Muscle of leg (tissue), 16 donors: ENCODE measurements at places on chromosomes 2 and 18. TPM values are rescaled to one million over a fixed set of nuclear protein-coding genes. Genes with fewer than 3 reads are reported as not detected.

The DNAH6 gene
- polyA plus RNA-seq: 0.28 TPM

DNA sequence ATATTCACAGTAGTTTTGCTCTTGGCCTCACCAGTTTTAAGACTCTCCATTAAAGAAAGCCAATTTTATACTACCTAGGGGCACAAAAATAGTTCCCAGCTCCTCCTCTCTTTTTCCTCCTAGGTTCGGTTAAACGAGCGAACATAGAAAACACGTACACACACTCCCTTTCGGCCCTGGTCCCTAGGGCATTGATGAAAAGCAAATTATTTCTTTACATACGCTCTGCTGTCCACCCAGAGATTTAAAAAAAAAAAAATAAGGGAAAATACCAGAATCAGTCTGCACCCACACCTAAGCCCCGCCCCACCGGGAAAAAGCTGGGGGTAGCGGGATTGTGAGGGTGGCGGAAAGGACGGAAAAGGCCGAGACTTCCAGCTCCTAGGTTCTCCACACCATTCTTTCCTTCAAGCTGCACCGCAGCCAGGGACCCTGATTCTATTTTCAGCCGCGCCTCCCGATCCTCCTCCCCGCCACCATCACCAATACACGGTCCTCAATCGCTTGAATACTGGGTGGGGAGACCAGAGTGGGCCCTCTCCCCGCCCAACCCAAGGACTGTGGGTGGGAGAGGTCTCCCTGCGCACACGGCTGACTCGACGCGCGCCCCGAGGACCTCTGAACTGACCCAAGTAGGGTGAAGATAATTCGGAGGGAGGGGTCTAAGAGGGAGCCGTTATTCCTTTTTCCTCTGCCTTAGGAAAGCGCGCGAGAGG, 769 bp downstream of the ATF2 start:
- peak overlapping the region; percentile 99 for H3K4me3 ChIP-seq
- H3K27ac ChIP-seq: peak overlapping the region; percentile 99
- no peaks in the 10 kb centered on the region for H3K36me3 ChIP-seq
- no peaks in the 10 kb centered on the region for H3K4me1 ChIP-seq

GRCh38 chr2:12688091-12688490, 28.6 kb upstream of the TRIB2 start:
- no peak overlapping the region for H3K4me3 ChIP-seq
- DNase-seq: no peak
- no peaks in the 10 kb centered on the region for H3K36me3 ChIP-seq

DNA sequence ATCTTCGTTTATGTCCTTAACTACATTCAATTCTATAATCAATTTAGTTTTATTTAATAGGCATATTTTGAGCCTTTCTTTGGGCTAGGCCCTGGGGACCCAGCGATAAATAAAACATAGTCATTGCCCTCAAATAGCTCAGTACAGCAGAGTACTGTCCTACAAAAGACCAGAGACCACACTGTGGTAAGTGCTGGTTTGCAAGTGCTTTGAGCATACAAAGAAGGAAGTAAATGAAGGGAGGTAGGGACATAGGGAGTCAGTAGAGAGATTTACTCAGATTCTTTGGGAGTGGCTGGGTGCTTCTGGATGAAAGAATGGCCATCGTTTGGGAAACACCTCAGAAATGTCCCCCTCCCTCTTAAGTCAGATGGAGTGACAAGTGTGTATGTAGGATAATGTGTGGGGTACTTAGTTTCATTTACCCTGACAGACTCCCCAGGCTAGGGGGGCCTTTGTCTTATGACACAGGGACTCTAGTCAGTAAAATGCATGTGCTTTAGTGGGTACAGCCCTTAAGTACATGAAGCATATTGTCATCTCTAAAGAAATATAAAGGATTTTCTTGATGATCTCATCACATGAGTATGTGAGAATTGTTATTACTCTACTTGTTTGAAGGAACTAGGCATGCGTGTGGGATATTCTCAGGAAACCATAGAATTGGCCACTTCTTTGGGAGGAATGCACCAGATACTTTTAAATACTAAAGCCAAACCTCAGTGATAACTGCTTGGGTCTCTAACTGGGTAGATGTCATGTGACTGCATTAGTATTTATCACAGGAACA, 35.1 kb downstream of the MAPRE2 start:
- no peaks in the 10 kb centered on the region for H3K36me3 ChIP-seq
- H3K27ac ChIP-seq: no peak overlapping the region
- H3K4me1 ChIP-seq: no peaks in the 10 kb centered on the region
- DNase-seq: peak; percentile 12
- H3K27me3 ChIP-seq: no peaks in the 10 kb centered on the region
- H3K4me3 ChIP-seq: no peak overlapping the region

The GEN1 gene
- polyA plus RNA-seq: 9.2 TPM

DNA sequence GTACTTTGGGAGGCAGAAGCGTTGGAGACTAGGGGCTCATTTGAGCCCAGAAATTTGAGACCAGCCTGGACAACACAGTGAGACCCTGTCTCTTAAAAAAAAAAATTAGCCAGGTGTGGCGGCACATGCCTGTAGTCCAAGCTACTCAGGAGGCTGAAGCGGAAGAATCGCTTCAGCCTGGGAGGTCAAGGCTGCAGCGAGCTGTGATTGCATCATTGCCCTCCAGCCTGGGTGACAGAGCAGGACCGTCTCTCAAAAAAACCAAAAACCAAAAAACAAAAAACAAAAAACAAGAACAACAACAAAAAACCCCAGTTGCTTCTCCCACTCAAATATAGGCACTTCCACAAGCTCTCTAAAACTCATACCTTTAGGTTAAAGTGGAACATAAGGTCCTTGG, 27.4 kb upstream of the ADCYAP1 start:
- no peaks in the 10 kb centered on the region for H3K4me1 ChIP-seq
- H3K4me3 ChIP-seq: no peak overlapping the region
- no peaks in the 10 kb centered on the region for H3K36me3 ChIP-seq
- H3K27ac ChIP-seq: no peak overlapping the region

DNA sequence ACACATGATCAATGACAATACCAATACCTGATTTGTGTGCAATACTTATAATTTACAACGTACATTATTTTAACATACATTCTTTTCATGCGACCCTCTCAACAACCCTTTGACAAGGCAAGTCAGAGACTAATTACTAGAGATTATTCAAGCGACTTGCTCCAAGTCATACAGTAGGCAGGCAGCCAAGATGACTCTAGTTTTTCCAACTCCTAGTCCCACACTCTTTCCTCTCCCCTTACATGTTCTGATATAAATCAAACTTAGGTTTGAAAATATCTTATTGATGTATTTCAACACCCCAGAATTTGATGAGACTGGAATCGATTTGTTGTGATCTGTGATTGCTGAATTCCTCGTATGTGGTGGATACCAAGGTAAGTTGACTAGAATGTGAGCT, 8.0 kb upstream of the CYP27C1 start:
- H3K27me3 ChIP-seq: peaks cover 15% of the 10 kb centered on the region
- H3K4me3 ChIP-seq: no peak overlapping the region

The GPBAR1 gene
- 2.6 TPM for polyA plus RNA-seq

DNA sequence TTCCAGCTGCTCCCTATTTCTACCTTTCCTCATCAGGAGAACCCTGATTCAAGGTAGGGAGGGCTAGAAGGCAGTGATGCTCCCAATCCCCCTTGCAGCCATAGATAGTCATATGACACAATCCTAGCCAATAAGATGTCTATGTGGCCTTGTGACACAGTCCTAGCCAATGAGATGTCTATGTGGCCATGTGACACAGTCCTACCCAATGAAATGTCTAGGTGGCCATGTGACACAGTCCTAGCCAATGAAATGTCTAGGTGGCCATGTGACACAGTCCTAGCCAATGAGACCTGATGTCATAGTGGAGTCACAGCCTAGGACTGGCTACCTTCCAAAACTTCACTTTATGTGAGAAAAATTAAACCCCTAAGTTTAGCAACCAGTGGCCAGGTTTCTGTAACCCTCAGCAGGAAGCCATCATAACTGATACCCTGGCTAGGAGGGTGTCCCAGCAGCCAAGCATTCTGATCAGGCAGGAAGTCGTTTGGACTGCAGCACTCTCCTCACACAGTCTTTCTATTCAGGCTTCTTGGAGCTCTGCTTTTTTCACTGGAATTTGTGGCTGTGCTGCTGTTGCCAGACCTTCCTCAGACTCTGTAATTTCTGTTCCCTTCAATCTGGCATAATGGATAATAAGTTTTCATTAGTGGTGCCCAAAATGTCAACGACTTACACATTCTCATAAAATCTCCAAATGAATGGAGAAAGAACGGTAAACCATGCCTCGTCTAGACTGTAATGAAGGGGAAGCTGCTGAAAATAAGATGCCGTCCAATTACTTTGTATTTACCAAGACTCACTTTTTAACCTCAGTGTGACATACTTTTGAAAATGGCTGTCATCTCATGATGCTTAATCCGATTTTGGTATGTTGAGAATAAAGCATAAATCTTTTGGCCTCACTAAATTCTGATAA, 165.0 kb upstream of the NCKAP5 start:
- H3K27ac ChIP-seq: no peak overlapping the region
- H3K36me3 ChIP-seq: no peaks in the 10 kb centered on the region
- H3K27me3 ChIP-seq: no peaks in the 10 kb centered on the region
- DNase-seq: peak; percentile 41
- H3K4me1 ChIP-seq: peaks cover 11% of the 10 kb centered on the region

The PNKD gene
- polyA plus RNA-seq: 54.1 TPM

- H3K27ac ChIP-seq: no peak overlapping the region
- H3K4me1 ChIP-seq: no peaks in the 10 kb centered on the region
- no peaks in the 10 kb centered on the region for H3K36me3 ChIP-seq
- DNase-seq: no peak
These were observed 7.4 kb downstream of the ARHGEF4 start for GRCh38 chr2:130844161-130844560.

- H3K27ac ChIP-seq: no peak overlapping the region
- H3K4me3 ChIP-seq: no peak overlapping the region
- peak; percentile 73 for DNase-seq
- H3K36me3 ChIP-seq: no peaks in the 10 kb centered on the region
- H3K4me1 ChIP-seq: no peaks in the 10 kb centered on the region
- H3K27me3 ChIP-seq: no peaks in the 10 kb centered on the region
These were observed 149.2 kb upstream of the NFATC1 start for GRCh38 chr18:79246309-79247108.

DNA sequence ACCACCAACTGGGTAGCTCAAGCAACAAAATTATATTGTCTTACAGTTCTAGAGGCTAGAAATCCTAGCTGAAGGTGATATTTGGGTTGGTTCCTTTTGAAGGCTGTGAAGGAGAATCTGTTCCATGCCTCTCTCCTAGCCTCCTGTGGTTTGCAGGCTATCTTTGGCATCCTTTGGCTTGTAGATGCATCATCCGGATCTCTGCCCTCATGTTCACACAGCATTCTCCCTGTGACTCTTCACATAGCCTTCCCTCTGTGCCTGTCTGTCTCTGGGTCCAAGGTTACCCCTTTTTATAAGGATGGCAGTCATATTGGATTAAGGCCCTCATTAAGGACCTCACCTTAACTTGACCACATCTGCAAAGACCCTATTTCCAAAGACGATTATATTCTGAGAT, 78.6 kb upstream of the MAP3K20 start:
- no peak for DNase-seq
- H3K27ac ChIP-seq: no peak overlapping the region
- no peak overlapping the region for H3K4me3 ChIP-seq
- no peaks in the 10 kb centered on the region for H3K27me3 ChIP-seq
- H3K4me1 ChIP-seq: no peaks in the 10 kb centered on the region
- H3K36me3 ChIP-seq: no peaks in the 10 kb centered on the region

- H3K4me3 ChIP-seq: no peak overlapping the region
- no peak overlapping the region for H3K27ac ChIP-seq
- H3K4me1 ChIP-seq: no peaks in the 10 kb centered on the region
- H3K27me3 ChIP-seq: no peaks in the 10 kb centered on the region
These were observed 1280.5 kb upstream of the CDH2 start for GRCh38 chr18:29457316-29457889.

GRCh38 chr2:23824777-23825212, 102.1 kb downstream of the ATAD2B start:
- peaks cover 12% of the 10 kb centered on the region for H3K36me3 ChIP-seq
- no peaks in the 10 kb centered on the region for H3K27me3 ChIP-seq
- no peak overlapping the region for H3K27ac ChIP-seq
- peak; percentile 69 for DNase-seq
- H3K4me1 ChIP-seq: no peaks in the 10 kb centered on the region
- H3K4me3 ChIP-seq: no peak overlapping the region

The PCARE gene
- 0.22 TPM for polyA plus RNA-seq

DNA sequence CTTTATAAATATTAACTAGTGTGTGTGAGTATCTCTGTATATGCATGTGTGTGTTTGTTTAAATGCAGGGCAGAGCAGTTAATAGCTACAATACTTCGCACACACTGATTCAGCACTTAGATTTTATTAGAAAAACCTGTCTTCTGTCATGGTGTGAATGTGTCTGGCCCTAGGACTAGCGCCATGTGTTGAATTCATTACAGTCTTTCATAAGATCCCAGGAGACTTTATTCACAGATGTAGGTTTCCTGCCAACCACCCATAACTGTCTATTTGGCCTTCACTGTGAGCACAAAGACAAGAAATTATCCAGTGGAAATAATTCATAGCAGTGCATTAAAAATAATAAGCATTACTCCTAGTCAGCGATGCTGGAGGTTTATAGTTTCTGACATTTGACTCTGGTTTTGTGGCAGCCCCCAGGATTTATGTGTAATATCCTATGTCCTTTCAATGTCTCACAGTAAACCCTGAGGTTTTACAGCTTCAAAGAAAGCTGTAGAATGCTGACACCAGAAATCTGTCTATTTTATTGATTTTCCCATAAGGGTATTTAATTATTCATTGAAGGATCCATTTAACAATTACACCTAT, 93.9 kb downstream of the ZNF804A start:
- H3K4me3 ChIP-seq: no peak overlapping the region
- H3K27me3 ChIP-seq: no peaks in the 10 kb centered on the region
- peak; percentile 72 for DNase-seq
- no peaks in the 10 kb centered on the region for H3K4me1 ChIP-seq
- H3K27ac ChIP-seq: no peak overlapping the region
- no peaks in the 10 kb centered on the region for H3K36me3 ChIP-seq

The ACTG2 gene
- polyA plus RNA-seq: 5.2 TPM

DNA sequence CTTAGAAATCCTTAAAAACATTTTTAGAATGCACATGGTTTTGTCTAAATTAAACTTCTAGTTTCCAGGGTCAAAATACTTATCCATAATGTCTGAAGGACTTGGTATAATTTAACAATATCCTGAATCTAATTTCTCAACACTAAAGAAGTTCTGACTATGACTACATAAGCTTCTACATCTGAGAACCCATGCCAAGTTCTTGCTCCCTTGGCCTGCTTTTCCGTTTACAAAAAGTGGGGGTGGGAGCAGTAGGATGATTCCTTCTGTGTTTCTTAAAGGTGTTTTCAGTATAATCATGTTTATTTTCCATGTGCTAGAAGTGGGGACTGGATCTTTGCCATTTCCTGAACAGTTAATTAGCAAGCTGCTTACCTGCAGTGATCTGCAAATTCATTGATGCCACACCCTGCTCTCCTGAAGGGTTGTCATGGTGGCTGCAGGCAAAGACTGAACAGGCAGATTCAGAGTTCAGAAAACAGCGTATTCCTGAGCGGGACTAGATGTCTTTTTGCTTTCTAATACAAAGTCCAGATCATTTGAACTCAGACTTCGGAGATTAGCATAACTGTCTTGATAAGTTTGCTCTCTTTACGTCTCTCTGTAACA, 36.2 kb downstream of the ADNP2 start:
- H3K4me3 ChIP-seq: no peak overlapping the region
- DNase-seq: no peak
- peaks cover 10% of the 10 kb centered on the region for H3K4me1 ChIP-seq
- H3K36me3 ChIP-seq: peaks cover 2% of the 10 kb centered on the region
